ENCODE measurements at places on chromosomes 12 and 14.
A peak's percentile ranks its signal among the peaks of the same experiment; 100 is the strongest.

GRCh38 chr12:121784460-121784859 is 9.0 kb downstream of the RHOF start:
- no peak for DNase-seq

DNA sequence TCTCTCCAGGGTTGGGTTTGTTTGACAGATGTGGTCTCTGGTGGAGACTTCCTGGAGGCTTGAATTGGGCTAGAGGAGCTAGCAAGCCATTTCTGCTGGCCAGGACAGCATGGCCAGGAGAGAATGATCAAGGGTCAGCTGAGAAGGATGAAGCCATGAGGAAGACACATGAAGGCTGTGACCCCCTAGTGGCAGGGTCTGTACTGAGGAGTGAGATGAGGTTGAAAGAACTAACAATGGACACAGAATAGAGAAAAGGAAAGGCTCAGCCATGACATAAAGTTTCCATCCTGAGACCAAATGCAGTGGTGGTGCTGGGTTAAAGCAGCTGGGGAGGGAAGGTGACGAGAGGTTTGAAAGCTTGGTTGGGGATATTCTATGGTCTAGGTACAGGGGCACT is 89.9 kb downstream of the NT5DC3 start:
- DNase-seq, result no peak

- no peak for DNase-seq
Measured at GRCh38 chr14:65015391-65015790, 28.7 kb downstream of the FNTB start.

DNA sequence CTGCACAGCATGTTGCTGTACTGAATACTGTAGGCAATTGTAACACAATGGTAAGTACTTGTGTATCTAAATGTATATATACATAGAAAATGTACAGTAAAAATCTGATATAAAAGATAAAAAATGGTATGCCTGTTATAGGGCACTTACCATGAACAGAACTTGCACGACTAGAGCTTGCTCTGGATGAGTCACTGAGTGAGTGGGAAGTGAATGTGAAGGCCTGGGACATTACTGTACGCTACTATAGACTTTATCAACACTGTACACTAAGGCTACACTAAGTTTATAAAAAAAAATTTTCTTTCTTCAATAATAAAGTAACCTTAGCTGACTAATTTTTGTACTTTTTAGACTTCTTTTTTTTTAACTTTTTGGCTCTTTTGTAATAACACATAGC is 24.2 kb upstream of the NEDD1 start:
- no peak for DNase-seq

GRCh38 chr14:30873308-30874119 is 845 bp upstream of the COCH start:
- DNase-seq, result no peak

DNA sequence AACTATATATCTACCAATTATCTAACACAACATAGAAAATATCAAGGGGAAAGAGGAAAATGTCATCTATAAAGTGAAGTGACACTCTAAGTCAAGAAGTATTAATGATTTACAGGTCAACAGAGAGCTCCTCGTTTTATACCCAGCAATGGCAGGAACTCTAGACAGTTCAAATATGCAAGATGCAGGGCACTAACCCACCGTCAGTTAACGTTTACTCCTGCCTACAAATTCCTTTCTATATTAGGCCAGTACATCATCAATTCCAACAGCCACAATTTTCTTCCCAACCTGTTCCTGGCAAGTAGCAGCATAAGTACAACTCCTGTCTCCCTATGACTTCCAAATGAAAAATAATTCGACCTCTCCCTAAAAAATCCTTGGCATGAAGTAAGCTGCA is 9.0 kb upstream of the KANSL2 start:
- no peak for DNase-seq

- DNase-seq, result no peak
Measured at GRCh38 chr14:51954657-51955056, 34.7 kb upstream of the RTRAF start.

DNA sequence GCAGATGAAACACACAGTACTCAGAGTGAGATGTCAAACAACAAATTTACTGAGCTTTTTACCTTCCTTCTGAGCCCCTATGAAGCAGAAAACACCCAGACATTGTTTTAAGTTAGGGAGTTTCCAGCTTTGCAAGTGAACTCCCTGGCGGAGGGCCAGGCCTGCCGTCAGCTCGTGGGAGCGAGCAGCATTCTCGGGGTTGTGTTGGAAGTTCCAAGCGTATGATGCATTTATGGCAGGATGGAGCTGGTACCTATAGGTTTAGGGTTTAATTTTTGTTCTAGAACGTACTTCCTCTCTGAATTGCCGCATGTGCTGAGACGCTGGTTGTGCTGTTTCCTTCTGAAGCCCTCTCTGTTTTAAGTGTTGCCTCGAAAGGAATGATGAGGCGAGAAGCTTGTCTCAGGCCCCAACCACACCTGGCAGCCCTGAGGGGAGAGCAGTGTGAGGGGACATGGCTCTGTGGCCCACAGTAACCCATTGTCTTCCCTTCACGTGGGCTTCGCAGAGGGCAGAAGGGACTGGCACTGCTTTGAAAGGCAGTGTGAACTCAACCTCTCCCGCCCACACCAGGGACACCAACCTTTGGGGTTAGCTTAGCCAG is 76.6 kb downstream of the SSPN start:
- DNase-seq, result no peak

GRCh38 chr12:27451036-27451825 is 4.7 kb downstream of the SMCO2 start:
- DNase-seq, result no peak

GRCh38 chr14:73753124-73753886 is 39.1 kb upstream of the PNMA1 start:
- peak; percentile 47 for DNase-seq

DNA sequence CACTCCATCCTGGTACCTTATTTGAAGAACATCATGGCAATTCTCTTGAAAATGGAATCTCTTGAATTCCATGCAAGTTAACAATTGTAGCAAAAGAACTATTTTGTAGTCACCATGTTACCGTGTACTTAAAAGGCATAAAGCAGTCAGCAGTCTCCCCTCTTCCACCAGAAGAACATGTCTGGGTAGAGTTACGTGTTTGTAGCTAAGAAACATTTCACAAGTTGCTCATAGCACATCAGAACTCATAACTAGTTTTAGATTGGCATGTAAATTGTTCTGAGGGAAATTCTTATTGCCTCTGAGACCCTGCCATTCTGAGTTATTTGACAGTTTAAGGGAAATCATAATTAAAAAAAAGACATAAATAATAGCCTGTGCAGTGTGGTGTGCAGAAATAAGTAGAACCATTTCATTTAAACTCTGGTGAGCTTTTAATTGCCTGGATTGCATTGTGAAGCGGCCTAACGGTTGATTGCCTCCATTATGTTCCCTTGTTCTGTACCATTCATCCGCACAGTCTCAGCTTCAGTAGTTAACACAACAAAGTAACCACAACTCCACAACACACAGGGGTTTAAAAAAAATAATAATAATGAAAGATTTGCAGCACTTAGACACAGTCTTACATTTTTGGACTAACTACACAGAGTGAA is 2.6 kb downstream of the LMO3 start:
- no peak for DNase-seq

GRCh38 chr12:88310666-88311065 is 168.6 kb downstream of the TMTC3 start:
- no peak for DNase-seq

GRCh38 chr14:73630009-73630780 is 14.6 kb upstream of the DNAL1 start:
- DNase-seq, result no peak

- DNase-seq, result no peak
Measured at GRCh38 chr12:15719230-15719629, 70.0 kb downstream of the EPS8 start.

DNA sequence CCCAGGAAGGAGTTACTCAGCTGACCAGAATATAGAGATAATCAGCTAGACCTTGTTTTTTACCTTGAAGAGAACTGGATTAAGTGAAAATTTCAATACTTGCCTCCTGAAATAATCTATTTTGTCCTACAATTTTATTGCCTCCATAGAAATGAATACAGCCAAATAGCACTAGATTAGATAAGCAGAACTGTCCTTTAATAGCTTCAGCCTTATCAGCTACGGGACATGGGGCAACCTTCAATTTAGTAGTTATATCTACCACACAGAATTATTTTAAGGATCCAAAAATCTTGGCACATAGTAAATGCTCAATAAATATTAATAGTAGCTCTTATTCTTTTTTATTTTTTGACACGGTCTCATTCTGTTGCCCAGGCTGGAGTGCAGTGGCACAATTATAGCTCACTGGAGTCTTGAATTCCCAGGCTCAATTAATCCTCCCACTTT is 67.2 kb upstream of the PLEKHG3 start:
- DNase-seq, result no peak

DNA sequence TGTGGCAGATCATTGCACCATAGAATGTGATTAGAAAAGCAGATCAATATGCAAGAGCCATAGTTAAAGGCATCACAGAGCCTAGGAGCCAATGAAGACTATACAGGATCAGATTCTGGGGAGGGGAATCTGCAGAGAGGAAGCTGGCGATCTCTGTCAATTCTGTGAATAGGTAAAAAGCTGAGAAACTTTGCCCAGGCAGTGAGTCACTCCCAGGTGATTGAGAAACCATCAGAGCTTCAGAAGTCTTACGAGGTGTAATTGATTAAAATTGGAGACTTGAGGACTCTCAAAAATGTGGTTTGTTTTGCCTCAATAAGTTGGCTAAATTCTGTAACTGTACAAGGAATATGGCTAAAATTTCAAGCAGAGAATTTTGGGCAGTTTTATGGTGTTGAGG is 41.7 kb upstream of the TSPAN11 start:
- no peak for DNase-seq

DNA sequence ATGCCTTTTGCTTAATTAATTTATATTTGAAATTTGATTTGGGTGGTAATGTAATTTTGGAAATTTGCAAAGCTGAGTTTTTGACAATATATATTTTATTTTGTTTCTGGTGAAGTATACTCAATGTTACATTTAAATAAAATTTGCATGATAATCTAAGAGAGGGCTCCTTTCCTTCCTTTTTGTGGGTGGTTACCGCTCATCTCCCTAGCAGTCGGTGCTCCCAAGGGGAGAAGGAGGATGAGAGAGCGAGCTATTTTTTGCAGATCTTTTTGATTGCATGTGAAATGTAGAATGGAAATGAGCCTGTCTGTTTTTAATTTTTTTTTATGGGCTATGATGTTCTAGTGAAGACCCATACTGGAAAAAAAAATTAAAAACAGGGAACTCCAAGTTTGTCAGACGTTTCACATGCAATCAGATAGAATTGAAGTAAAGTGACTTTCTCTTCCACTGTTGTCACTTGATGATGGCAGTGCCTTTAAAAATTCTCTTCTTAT is 39.8 kb downstream of the MSRB3 start:
- DNase-seq, result no peak

- DNase-seq, result no peak
Measured at GRCh38 chr14:54882521-54882920, 20.1 kb downstream of the GCH1 start.

DNA sequence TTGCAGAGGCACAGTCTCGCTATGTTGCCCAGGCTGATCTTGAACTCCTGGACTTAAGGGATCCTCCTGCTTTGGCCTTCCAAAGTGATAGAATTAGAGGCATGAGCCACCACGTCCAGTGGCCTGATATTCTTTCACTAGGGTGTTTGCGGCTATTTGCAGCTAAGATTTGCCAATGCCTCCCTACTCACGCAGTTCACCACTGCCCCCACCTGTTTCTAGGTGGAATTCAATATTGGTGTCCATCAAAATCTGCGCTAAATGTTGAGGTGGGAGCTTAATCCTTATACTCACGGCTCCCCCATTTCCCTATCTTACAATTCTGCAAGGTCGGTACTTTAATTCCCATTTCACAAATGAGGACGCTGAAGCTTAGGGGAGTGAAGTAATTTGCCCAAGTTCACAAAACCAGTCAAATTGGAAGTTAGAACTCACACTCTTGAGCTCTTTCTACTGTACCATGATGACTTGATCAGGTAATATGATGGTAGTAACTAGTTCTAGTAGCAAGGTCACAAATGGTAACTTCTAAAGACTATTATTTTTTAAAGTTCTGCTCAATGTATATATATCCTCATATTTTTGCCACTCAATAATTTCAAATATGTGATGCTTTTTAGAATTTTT is 22.1 kb upstream of the LRRC9 start:
- DNase-seq, result no peak

DNA sequence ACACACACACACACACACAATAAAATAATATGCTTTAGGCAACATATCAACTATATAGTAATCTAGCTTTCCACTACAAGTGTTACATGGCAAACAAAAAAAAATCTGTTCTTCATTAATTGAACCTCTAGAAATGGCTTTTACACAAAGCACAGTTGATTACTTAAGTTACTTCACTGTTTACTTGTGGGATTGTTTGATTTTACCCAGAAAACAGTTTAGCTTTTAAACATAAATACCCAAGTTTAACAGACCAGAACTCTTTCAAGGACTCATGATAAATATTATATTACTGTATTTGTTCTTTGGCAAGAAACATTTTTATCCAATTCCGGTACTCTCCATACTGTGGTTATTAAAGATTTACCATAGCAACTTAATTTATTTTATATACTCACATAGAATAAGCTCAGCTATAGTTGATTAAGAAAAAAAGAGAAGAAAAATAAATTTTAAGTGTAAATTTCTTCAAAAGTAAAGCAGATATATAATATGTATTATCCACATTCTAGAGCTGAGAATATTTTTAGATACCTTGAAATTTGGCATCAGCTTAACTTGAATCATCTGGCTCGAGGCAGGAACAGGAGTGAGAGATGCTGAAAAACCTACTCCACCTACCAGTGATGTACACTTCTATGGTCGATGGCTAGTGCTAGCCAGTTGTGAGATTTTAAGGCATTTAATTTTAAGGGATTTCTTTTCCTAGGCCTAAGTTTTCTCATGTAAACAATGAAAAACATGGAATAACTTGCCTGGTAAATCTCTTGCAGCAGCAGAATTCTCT is 126.0 kb downstream of the BTG1 start:
- DNase-seq, result no peak

GRCh38 chr14:69475194-69475818 is 9.2 kb upstream of the PLEKHD1 start:
- DNase-seq, result no peak

- DNase-seq, result no peak
Measured at GRCh38 chr14:93316716-93317115, 16.1 kb downstream of the BTBD7 start.

DNA sequence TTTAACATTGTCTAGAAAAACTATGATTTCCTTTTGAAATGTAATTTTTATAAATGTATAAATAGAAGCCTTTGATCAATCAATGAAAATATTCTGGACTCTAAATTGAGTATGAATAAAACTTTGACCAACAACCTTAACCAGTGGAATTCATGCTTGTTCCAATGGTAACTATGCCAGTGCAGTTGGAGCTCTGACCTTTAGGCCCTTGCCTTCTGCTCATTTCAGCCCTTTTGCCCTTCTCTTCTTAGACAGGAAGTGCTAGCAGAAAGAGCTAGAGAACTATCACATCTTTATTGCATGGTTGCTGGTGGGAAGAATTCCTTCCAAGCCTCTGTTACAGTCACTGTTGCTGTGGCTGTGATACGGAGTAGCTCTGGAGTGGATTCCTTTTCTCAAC is 39.7 kb downstream of the TTC8 start:
- DNase-seq, result no peak
